ENCODE measurements at places on chromosomes 13 and 19.
A peak's percentile ranks its signal among the peaks of the same experiment; 100 is the strongest.

DNA sequence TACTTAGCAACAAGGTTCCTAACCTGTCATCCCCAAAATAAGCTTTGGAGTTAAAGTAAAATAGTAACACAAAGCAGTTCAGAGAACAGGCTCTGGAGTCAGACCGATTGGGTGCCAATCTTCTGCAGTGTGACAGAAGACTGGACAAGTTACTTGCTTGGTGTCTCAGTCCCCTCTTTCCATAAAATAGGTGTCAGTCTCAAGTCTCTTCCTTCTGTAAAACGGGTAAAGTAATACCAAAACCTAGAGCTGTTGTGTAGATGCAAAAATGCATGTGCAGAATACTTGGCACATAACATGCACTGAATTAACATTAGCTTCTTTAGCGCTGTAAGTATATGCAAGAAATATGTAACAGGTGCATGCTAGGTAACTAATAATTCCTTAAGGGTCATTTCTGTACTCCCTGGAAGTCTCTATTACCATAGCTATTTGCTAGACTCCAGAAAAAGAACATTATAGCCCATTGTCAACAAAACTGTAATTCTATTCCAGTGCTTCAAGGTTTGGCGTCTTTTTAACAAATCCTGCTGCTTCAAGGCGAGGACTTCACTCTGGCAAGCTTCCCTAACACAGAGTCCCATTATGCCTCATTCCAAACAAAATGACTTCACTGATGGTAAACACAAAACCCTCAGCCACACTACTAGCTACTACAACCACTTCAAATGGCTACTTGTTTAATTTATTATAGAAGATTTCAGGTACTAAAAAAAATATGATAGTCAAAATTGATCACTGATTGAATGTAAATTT, 32.8 kb downstream of the ELF1 start:
- peak; percentile 36 for DNase-seq

DNA sequence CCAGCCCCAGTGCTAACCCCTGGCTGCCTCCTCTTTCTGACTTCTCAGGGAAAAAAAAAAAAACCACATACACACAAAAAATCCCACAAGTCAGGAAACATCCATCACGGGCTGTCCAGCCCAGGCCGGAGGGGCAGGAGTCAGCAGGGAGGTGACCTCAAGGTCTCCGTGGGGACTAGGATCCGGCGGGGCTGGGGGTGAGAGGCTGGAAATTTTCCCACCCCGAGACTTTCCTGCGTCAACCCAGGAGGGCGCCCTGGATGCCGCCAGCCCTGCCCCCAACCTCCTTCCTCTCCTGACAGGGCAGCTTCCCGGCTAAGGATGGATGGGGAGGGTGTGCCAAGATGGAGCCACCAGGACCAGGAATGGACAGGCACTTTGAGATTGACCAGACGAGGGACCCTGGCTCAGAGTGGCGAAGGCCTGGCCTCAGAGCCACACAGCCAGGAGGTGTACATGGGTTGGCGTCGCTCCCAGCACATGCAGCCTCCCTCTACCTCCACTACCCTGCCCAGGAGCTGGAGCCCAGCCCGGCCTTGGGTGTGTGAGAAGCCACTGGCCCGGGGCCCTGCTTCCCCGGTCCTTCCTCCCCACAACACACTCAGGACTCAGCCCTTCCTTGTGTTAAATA, 33.3 kb downstream of the BLOC1S3 start:
- no peak for DNase-seq

DNA sequence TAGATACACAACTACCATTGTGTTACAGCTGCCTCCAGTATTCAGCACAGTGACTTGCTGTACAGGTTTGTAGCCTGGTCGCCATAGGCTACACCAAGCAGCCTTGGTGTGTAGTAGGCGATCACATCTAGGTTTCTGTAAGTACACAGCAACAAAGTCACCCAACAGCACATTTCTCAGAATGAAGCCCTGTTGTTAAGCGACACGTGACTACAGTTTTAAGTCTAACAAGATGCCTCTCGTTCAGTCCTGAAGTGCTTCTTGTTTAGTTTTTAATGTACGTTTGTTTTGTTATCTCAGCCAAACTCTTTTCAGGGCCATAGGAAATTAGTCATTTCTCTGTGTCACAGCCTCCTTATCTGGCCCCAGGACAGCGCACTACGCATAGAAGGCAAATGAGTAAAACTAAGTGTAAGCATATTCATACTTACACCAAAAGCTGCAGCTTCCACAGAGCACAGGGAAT, 50.0 kb upstream of the GPR183 start:
- peak; percentile 94 for DNase-seq

DNA sequence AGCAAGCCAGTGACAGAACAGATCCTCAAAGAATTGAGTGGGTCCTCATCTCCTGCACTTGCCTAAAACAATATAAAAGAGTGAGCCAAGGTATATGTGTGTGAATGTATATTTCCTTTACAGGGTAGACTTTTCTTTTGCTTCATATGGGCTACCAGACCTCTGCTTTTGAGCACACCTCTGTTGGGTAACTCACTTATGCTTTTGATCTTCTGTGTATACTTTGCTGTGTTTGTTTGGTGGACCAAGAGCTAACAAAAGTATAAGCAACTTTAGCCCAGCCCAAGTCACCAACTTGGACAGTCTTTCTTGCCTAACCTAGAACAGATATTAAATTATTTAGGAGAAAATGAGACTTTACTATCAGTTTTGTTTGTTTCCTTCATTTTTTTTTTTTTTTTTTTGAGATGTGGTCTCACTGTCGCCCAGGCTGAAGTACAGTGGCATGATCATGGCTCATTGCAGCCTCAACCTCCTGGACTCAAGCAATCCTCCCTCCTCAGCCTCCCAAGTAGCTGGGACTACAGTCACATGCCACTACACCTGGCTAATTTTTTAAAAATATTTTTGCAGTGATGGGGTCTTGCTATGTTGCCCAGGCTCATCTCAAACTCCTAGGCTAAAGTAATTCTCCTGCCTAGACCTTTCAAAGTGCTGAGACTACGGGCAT, 513.1 kb downstream of the DCT start:
- no peak for DNase-seq

DNA sequence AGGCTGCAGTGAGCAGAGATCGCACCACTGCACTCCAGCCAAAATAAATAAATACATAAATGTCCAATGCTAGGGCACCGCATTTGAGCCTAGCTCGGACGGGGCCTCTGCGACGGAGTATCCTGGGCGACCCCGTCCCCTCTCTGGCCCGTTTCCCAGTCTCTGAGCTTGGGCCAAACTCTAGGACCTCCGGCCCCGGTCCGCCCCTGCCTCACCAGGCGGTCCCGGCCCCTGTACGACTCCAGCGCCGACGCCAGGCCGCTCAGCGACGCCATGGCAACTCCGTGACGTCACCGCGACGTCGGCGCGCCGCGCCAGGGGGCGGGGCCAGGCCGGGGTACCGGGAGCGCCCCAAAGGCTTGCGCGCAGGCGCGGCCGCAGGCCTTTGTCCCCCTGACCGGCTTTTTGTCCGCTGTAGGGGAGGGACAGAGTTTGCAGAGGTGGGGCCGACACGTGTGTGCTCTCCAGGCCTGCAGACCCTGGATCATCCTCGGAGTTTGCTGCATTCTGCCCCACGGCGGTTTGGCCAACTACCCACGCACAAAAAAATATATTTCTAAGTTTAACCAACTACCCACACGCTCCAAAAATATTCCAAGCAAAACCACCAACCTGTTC, at the start of gene PEX11G:
PEX11G (minus strand) TSS at position 300 of the 618 bp plus-strand sequence; CDS start at position 275, 25 bp downstream.
- peak; percentile 94 for DNase-seq

GRCh38 chr13:87674247-87674738, 3.1 kb downstream of the SLITRK5 start:
- DNase-seq = no peak

GRCh38 chr13:110393761-110394160, 86.7 kb downstream of the COL4A2 start:
- DNase-seq = no peak

GRCh38 chr19:27974082-27974513, 1238.9 kb downstream of the UQCRFS1 start:
- peak; percentile 13 for DNase-seq

DNA sequence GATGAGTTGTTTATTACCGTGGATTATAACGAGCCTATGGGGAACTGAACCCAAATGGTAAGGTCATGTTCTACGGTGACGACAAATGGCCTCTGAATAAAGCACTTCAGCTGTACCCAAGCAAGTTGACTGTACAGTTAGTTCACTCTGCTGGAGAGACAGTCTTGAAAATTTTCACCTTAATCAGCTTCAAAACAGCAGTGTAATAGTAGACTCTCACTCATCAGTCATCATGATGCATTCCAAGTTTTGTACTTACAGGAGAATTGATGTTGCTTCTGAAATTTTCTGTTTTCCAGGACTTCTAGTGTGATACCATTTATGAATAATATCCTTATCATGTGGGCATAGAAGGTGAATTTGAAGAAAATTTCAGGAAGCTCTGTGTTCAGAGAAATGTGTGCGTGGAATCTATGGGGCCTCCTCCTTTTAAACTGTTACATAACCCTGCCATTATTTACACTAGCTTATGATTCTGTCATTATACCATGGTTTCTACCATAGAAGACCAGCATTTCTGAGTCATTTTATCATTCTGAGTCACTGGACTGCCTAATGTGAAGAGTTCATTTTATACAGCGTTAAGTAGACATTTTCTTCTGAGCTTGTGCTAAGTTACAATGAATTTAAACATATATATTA, 96.9 kb downstream of the WDFY2 start:
- DNase-seq = peak; percentile 58

GRCh38 chr13:56563663-56564062, 577.1 kb upstream of the PRR20A start:
- DNase-seq = no peak

All from activated CD4-positive, alpha-beta T cell treated with anti-CD3 and anti-CD28 coated beads, Interleukin-10, Interleukin-2, amounts not matched to agents 100 ng/mL and 50 ng/mL, durations not matched to agents 16 hours and 8 hours (primary cell).